ENCODE measurements at places on chromosomes 3 and 15.

DNA sequence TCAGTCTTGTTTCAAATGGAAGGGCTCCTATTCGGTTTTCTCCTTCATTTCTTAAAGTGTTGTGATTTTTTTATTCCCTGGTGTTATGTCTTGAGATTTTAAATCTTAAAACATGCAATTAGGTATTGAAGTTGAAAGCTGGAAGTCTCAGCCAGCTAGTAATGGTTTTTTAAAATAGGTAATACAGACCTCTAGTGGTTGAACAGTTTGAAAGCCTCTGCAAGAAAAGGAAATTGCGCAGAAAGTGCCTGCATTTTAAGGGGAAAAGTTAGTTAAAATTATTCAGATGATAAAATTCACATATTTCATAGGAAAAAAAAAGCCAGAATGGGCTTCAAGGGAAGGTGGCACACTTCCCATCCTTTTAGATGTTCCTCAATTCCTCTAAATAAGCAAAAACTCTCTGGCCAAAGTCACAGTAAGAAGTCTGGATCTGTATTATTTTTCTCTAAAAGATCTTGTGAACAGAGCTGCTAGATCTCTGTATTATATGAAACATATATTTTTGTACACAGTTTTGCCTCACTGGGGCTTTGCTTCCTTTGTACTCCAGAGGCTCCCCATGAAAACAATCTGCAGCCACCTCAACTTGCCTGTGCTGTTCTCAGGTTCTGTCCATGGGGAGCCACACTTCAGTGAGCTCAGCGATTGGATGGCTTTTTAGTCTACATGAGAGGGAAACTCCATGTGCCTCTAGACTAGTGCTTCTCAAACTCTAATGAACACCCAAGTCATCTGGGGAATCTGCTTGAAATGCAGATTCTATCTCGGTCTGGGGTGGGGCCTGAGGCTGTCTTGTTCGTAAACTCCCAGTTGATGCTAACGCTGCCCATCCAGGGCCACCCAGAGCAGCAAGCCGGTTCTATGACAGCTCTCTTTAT is 21.5 kb downstream of the AGTR1 start:
- peak; percentile 48 for DNase-seq

DNA sequence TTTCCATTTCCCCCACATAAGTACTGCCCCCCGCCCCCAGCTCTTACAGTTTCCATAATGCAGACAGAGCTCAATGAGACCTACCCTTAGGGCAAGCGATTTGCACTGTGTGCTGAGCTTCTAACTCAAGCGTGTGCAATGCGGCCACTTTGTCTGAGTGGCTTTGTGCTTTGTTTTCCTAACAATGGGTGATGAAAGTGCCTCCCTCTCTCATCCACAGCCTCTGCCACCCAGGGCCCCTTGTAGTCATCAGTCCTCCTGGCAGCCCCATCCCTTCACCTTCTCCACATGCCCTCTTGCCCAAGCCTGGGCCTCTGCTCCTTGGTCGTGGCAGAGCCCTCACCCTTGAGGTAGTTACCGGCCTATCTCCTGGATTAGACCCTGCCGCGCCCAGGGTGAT is 17.2 kb downstream of the DAPK2 start:
- DNase-seq = no peak

GRCh38 chr3:4935347-4935746 is 43.9 kb upstream of the BHLHE40 start:
- no peak for DNase-seq

GRCh38 chr3:155428563-155428962 is 135.1 kb upstream of the STRIT1 start:
- DNase-seq = no peak

DNA sequence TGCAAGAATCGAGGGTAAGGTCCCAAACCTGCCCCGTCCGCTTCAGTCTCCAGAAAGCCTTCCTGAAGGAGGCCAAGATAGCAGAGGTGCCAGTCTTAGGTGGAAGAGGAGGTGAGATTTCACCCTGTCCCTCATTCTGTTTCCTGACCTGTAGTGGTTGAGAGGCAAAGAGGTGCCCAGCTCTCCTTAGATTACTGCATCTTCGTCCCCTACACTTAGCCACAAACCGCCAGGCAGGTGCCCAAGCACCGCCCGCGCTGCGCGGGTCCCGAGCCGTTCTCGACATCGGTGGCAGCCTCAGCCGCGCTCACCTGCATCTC is 23.8 kb upstream of the POLG start:
- DNase-seq = no peak

DNA sequence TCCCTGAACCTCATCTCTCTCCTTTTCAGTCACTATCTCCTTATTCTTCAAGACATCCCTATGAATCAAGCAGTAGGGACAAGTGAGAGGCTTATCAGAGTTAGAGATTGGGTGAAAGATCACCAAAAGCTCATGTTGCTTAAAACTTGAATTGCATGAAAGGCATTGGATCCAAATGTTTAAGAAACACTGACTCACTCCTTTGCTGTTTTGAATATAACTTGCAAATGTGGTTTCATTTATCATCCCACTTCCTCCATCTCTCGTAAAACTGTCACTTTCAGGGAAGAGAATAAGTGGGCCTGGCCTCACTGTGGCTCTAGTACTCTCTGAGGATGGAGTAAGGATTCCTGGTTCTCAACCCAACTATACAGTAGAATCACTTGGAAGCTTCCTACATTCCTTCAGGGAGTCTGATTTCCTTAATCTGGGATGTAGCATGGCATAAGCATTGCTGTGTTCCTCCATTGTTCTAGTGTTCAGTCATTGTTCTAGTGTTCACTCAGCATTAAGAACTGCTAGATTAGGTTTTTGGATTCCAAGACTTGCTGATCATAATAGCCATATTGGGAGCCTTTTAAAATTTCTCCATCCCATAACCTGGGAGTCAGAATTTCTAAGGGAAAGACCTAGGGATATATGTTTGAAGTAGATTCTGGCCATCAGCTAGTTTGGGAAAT is 171.8 kb downstream of the TMEM108 start:
- peak; percentile 82 for DNase-seq

DNA sequence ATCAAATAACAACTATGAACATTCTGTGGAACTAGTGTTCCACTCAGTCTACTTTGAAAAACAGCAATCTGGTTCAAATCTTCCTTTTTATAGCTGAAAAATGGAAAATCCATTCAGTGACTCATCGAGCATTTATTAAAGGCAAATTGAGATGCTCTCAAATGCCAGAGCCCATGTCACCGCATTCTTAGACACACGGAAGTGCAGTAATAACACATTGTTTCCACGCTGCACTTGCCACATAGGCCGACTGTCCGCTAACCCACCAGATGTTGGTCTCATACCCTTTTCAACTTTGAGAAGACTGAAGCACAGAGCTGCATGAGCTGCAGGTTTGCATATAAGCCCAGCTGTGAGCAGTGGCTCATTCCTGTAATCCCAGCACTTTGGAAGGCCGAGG is 95.9 kb downstream of the TMEM266 start:
- DNase-seq = peak; percentile 90

Data from muscle of leg (tissue), 16 donors.